ENCODE measurements at places on chromosomes 5 and 9.

DNA sequence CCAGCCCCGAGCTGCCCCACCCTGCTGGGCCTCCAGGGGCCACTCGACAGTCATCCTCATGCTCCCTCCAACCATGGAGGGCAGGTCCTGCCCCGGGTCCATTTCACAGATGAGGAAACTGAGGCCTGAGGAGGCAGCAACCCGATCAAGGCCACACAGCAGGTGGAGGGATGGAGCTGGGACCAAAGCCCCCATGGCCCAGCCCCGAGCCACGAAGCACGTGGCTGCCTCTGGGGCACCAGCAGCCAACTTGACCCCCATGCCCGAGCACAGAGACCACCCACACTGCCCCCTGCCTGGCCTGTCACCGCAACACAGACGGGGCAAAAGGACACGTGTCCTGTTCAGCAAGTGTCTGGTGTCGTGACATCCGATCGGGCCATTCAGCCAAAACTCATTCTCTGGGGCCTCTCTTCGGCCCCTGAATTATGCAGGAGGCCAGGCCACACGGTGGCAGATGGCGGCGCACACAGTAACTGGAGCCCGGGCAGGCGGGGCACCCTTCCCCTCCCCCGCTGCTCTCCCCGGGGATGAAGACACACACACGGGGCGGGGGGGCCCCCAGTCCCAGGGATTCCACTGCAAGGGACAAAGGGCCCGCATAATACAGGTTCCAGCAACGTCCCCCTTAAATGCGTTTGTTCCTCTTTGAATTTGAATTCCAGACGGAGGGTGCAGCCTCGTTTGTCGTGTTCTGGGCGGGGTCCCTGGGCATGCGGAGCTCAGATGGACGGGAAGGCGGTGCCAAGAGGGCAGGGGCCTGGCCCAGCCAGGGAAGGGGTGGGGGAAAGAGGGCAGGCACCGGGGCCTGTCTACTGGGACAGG, 29.4 kb upstream of the TMEM250 start:
- no peak for DNase-seq

- DNase-seq, result no peak
Observed at GRCh38 chr5:17219006-17219422, 1.6 kb downstream of the BASP1 start.

- no peak for DNase-seq
Observed at GRCh38 chr9:129811967-129812363, 9.0 kb downstream of the TOR1B start.

- no peak for DNase-seq
Observed at GRCh38 chr9:96148634-96149532, 153.1 kb downstream of the HSD17B3 start.

GRCh38 chr9:25207402-25208195, 470.6 kb downstream of the TUSC1 start:
- no peak for DNase-seq

DNA sequence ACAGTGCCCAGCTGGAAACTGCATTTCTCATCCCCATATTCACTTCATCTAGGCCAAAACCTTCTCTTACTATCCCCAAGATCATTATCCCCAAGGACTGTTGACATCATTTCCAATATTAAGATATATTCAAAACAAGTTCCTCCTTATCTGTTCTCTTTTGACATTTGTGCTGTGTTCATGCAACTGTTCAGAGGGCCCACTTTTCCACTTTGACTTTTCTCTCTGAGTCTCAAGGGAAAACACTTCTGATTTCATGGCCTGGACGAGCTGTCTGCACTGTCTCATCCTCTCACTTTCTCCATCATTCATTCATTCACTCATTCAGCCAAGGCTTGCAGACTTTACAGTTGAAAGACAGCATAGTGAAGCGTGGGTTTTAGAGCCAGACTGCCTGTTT, 173.7 kb upstream of the DAPK1 start:
- no peak for DNase-seq

GRCh38 chr9:77521091-77521490, 127.0 kb downstream of the GNA14 start:
- DNase-seq, result no peak

- no peak for DNase-seq
Observed at GRCh38 chr9:79015951-79016350, 555.8 kb upstream of the TLE4 start.

GRCh38 chr5:113510836-113511451, 2.5 kb upstream of the YTHDC2 start:
- peak; percentile 70 for DNase-seq

GRCh38 chr5:90658620-90659019, 100.0 kb downstream of the ADGRV1 start:
- peak; percentile 15 for DNase-seq

GRCh38 chr9:119667163-119667562, 297.9 kb upstream of the BRINP1 start:
- no peak for DNase-seq

DNA sequence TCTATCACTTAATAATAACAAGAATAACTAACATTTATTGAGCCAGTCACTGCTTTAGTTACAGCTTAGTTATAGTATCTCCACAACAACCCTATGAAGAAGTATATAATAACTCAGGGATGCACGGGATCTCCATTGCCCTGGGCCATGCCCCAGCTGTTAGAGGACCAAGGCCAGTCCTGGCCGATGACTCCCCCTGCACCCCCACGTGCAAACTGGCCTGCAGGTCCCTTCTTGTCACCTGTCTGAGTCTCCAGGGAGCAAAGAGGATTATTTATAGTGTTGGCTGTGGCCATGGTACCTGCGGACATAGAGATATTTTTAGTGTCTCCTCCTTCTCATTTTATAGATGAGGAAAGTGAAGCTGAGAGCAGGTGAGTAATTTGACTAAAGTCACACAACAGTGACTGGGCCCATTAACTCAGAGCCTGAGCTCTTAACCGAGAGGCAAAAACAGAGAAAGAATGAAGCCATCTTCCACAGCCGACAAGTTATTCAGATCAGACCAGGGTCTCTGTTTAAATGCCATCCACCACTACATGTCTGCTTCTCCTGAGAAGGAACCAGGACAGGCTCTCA, 94.4 kb downstream of the TMEM215 start:
- DNase-seq, result no peak

DNA sequence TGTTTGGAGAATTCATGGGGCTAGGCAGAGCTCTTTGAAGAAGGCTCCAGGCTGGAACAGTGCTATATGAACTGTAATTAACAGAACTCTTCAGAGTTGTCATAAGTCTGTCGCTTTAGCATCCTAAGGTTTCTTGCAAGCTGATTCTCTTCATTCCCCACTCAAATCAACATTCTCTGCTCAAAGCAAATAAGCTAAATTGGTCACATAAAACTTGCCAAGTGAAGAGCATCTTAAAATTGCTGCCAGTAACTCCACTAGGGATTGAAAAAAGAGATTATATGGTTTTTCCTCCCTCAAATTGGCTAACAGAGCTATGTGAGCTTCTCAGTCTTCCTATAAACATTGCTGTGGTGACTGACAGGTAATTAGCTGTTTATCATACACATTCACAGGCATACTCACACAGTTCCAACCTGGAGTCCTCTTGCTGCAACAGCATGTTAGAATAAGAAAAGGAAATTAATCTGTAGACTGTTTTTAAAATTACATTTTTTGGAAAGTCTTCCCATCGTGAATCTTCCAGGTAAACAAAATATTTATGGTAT, 298.5 kb upstream of the ATP10B start:
- DNase-seq, result no peak

GRCh38 chr5:59732806-59733205, 160.7 kb downstream of the PDE4D start:
- DNase-seq, result no peak

GRCh38 chr9:132748450-132748849, 78.2 kb downstream of the GTF3C4 start:
- DNase-seq, result no peak

GRCh38 chr5:88251048-88251711, 17.5 kb downstream of the TMEM161B start:
- peak; percentile 35 for DNase-seq

- peak; percentile 73 for DNase-seq
Observed at GRCh38 chr9:108994695-108995094, 18.6 kb downstream of the CTNNAL1 start.

- peak; percentile 21 for DNase-seq
Observed at GRCh38 chr5:127802477-127802865, 99.3 kb downstream of the CCDC192 start.

DNA sequence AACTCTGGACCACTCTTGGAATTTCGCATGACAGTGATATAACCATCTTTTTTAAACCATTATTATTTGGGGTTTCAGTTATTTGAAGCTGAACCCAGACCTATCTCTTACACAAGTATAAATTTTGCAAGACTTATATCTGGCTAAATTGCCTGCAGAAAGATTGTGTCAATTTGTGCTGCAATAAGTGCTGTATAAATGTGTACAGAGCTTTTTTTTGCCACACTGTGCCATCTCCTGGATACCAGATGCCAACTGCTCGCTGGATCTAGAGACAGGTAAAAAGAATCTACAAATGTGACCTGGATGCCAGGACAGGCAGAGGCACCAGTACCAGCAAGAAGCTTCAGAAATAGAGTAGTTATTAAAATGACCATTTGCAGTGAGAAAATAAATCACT, 25.9 kb upstream of the TTC39B start:
- peak; percentile 27 for DNase-seq

- DNase-seq, result no peak
Observed at GRCh38 chr5:41763574-41763973, 106.7 kb downstream of the OXCT1 start.

- DNase-seq, result no peak
Observed at GRCh38 chr9:13110766-13111417, 168.6 kb downstream of the MPDZ start.
